ENCODE measurements at places on chromosomes 3 and 15. TPM values are rescaled to one million over a fixed set of nuclear protein-coding genes. Genes with fewer than 3 reads are reported as not detected.

HGD gene
- 136 TPM for total RNA-seq

AADACL2 gene
- not detected for total RNA-seq

PODXL2 gene
- total RNA-seq = 8.4 TPM

GUCA1C gene
- not detected for total RNA-seq

TPRG1 gene
- 9.2 TPM for total RNA-seq

PIF1 gene
- 0.54 TPM for total RNA-seq

UNC13C gene
- total RNA-seq = 7.5 TPM

IMPG2 gene
- total RNA-seq = 0.24 TPM

All from thyroid gland (tissue), 4 donors.